Activated CD8-positive, alpha-beta memory T cell treated with anti-CD3 and anti-CD28 coated beads for 24 hours (primary cell): ENCODE measurements at places on chromosomes 2 and 18.

DNA sequence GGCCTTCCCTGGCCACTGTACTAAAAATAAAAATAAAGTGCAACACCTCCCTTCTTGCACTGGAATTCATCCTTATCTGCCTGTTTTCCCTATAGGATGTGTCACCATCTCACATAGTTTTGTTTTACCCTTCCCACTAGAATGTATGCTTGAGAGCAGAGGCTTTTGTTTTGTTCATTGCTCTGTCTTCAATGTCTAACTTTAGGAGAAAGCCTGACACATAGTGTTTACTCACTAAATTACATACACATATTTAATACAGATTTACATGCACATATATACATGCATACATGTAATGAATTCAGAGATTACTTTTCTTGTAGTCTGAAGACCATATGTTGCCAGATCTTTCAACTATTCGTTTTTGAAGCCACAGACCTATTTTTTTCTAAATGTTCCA lies 23.0 kb downstream of the CD302 start:
- no peak for DNase-seq

GRCh38 chr18:46067438-46068007 lies 4.5 kb downstream of the PSTPIP2 start:
- peak; percentile 37 for DNase-seq

GRCh38 chr2:28387082-28387960 lies 5.3 kb upstream of the FOSL2 start:
- no peak for DNase-seq

DNA sequence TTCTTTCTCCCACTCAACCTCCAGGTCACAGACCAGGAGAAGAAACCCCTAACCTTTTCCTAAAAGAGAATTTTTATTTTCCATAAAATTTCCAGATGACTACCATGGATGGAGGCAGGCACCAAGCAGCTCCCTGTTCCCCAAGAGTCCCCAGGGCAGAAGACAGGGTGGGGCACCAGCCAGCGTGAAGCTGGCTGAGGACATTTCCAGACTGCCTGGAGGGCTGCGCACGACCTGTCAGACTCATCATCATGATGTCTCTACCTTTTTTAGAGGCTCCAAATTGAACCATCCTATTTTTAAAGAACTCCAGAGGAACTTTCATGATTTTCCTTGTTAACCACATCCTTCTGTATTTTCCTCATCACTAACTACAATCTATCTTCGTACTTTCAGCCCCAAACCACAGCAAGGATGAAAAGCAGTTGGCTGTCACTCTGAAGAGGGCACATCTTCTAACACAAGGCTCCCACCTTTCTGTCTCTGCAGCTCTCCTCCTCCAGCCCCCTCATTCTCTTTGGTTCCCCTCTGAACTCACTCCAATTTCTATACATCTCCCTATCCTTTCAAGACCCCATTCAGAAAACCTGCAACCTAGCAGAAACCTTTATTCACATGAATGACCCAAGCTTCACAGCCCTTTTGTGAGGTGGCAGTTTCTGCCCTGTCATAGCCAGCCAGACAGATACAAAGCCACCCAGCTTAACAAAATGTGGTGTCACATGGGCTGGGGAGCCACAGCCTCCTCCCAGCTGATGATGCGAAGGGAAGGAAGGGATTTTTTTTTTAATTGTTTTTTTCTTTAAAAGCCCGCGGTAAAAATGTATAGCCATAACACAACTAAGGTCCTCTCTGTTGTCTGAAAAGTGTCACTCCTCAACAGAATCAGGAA lies 11.1 kb downstream of the AMMECR1L start:
- no peak for DNase-seq

- DNase-seq: no peak
These were observed 48.2 kb upstream of the B3GNT2 start for GRCh38 chr2:62147610-62148301.

GRCh38 chr2:207437136-207437523 lies 92.6 kb upstream of the CREB1 start:
- no peak for DNase-seq

DNA sequence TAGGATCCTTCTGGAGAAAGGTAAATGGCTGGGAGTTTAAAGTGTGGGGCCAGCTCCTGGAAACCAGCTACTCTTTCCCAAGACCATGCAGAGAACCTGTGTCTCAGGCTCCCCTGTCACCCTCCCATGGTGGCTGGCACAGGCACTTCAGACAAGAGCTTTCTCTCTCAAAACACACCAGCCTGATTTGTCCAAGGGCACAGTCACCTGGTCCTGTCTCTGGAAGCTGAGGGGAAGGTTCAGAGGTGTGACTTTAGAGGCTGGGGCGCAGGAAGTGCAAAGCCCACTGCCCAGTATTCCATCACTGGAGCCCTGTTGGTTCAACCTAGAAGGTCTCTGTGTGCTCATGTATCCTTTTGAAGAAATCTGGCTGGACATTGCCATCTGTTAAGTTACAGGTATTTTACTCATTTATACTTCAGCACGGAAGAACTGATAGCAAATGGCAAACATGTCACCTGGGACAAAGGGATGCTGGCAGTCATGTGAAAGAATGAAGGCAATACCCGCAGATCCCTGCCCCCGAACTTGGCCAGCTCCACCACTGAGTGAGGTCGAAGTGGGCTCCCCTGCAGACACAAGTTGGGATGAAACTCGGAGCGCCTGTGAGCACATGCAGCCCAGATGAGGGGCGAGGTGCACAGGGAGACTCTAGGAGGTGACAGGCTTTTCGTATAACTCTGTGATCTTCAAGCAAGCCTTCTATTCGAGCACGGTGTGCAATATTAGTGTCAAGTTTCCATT lies 96.9 kb upstream of the MGAT4A start:
- no peak for DNase-seq

DNA sequence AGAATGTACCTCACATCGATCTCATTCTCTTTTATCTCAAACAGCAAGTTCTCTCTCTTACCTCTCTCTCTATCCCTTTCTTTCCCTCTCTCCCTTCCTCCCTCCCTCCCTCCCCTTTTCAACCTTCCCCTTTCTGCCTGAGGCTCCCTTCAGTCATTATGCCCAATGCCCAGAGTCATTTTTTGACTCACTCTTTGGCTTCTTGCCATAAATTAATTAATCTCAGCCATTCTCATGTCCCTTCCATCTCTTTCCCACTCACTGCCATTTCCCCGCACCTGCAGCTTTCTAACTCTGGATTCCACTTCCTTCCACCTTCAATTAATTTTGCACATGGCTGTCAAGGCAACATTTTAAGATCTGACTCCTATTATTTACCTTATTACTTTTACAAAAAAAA lies 60.1 kb downstream of the EVA1A start:
- DNase-seq: no peak
